ENCODE measurements at places on chromosomes 3 and 15.

DNA sequence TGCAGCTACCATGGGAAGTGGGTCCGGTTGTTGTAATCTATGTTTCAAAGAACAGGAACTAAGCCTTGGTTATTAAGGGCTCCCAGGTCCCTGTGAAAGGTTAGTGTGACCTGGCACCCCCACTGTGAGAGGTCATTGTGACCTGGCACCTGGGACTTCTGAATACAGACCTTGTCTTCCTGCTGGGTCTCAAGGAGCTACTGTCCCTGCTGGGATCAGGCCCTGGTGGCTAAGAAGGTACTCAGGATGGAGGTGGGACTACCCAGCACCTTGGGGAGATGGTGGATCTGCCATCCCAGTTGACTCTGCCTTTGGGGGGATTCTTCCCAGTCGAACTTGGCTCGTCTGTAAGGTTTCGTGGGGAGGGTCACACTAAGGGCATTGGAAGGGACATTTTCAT lies 10.3 kb upstream of the SLCO2A1 start:
- DNase-seq, result no peak

DNA sequence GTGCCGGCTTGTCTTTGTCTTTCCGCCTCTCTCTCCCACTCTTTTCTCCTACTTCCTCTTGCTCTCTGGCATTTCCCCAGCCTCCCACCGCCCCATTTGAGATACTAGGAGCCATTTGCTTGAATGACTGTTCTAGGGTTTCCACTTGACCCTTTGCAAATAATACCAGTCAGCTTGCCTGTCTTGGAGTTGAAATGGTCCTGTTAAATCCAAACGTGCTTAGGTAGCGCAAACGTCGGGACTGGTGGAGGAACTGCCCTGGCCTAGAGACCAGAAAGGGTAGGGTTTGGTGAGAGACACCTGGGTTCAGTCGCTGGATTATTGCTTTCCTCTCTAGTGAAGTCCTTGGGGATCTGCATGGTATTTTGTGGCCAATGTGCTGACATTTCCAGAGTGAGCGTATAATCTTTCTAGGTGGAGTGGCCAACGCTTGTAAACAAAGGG lies 10.6 kb downstream of the ZIC1 start:
- no peak for DNase-seq

DNA sequence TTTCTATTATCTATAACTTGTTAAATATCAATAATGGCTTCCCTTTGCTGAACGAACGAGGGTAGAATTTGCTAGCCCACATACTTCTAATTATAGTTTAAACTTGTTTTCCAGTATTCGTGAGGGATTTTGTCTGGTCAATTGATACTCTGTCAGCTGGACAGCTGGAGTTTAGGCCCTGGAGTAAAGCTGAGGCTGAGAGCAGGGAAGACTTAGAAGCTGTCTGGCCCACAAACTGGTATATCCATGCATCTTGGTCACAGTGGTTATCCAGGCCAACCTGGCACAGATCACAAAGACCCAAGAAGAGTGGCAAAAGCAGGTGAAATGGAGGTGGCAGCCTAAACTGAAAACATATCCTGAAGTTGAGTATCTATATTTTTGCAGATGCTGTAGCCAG lies 19.3 kb downstream of the ARHGAP31 start:
- DNase-seq, result no peak

GRCh38 chr15:98689431-98689861 lies 41.1 kb downstream of the IGF1R start:
- no peak for DNase-seq
